ENCODE measurements at places on chromosomes 6 and 20. TPM values are rescaled to one million over a fixed set of nuclear protein-coding genes. Genes with fewer than 3 reads are reported as not detected.

DNA sequence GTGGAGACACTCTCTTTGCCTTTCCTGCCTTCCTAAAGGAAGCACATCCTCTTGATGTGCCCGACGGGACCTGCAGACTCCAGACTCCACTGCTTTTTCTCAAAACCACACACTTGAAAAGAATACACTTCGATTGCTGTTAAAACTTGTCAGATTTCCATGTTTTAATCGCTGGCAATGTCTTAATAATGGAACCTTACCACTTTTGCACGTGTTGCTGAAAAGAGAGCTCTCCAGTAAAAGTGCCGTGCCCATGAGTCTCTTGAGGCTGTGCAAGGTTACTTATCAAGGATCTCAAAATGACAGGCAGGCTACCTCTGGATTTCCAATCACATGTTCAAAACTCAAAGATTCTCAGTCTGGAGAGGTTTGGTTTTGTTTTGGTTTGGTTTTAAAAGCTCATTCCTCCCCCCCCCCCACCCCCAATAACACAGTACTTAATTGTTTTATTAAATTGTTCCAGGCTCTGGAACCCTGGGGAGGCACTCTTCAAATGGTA, 12.0 kb upstream of the TFAP2A start:
- DNase-seq: no peak

GRCh38 chr6:15401769-15402250, 155.9 kb downstream of the JARID2 start:
- DNase-seq: no peak

DNA sequence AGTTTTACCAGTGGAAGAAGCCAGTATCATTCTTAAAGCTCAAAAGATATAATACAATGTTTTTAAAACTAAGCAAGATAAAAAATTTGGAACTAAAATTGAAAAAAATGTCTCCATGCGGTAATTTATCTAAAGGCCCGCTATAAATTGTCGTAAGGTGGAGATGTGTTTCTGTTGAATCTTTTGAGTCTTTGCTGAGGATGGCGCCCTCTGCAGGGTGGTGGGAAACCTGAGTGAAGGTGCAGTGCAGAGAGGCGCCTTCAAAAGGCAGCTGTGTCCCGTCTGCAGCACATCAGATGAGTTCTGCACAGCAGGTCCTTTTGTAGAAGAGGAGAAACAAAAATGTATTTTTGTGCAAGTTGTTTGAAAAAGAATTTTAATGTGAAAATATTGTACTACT, 29.4 kb upstream of the KIF25 start:
- no peak for DNase-seq

DNA sequence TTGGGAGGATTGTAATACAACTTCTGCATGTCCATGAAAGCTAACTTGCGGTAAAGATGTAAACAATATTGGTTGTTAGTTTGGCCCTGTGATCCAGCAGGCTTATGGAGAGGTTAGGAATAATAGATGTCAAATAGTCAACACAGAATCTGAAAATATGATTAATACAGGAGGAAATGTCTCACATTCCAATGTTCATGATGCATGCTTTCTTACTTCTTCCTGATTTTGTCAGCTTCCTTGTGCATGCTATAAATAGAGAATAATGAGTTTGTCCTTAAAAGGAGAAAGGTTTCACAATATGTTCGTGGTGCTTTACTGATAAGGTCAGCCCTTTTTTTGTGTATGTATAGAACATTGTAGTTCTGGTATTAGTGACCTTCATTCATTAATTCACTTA, 136.7 kb downstream of the MMUT start:
- no peak for DNase-seq

- no peak for DNase-seq
These were observed 34.5 kb downstream of the APCDD1L start for GRCh38 chr20:58480551-58481336.

DNA sequence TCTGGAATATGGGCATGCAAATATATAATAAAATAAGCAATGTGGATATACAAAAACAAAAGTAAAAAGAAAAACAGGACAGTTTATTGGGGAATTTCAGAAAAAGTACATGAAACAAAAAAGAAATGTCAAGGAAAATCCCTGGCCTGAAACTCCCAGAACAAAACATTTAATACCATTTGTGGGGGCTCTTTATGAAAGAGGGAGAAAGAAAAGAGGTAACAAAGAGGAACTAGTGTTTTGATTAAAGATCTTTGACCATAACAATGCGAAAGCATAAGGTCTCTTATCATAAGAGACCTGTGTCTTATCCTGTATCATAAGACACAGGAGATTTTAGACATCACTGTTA, 88.6 kb upstream of the ARID1B start:
- DNase-seq: no peak

Gene HTR1E
- not detected for total RNA-seq

Gene LHFPL5
- not detected for total RNA-seq

Gene OLIG3
- not detected for total RNA-seq

Gene RAB44
- total RNA-seq: not detected

Gene ADAT2
- total RNA-seq: 4.4 TPM

Gene TGIF2
- total RNA-seq: 1.4 TPM

Gene MDC1
- 3.6 TPM for total RNA-seq

All from gastrocnemius medialis (tissue), 4 donors.